ENCODE measurements at places on chromosomes 2 and 18.

- DNase-seq, result no peak
These were observed 245.5 kb downstream of the FIGN start for GRCh38 chr2:163490281-163490680.

- no peak for DNase-seq
These were observed 1931.4 kb upstream of the CELF4 start for GRCh38 chr18:39496986-39497385.

GRCh38 chr2:24971536-24972314 lies at the start of gene DNAJC27:
DNAJC27 (minus strand) TSS chr2:24971955; CDS start chr2:24971904, 51 bp downstream.
- peak; percentile 99 for DNase-seq

DNA sequence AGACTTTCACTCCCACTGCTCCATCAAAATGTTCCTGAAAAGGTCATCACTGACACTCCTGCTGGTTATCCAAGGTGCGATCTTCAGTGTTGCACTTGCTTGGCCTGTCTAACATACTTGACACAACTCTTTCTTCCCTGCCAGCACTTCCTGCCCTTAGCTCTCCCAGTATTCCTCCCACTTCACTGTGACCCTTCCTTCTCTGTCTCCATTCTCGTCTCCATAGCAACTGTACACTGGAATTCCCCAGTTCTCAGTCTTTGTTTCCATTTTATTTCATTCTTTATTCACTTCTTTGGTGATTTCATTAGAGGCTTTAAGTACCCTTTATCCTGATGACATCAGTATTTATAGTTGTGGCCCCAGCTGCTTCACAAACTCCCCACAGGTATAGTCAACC lies 333.0 kb downstream of the IRS1 start:
- DNase-seq, result no peak

- DNase-seq, result no peak
These were observed 19.2 kb upstream of the AP1S3 start for GRCh38 chr2:223856584-223856983.

DNA sequence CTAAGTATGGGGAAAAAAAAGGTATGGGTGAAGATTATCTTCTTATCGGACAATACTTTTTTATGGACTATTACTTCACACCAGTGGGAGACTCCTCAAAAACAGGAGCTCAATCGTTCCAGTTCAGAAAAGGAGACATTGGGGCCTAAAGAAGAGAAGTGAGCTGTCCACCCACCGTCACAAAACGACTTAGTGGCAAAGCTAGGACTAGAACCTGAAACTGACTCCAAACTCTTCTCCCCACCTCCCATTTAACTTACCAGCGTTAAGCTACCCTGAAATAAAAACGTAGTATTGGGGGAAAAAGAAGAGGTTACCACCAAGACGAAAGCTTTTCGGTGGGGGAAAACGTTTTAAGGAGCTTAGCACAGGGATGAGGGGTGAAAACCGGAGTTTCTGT lies 503 bp downstream of the GTF3C3 start:
- DNase-seq, result peak; percentile 52

DNA sequence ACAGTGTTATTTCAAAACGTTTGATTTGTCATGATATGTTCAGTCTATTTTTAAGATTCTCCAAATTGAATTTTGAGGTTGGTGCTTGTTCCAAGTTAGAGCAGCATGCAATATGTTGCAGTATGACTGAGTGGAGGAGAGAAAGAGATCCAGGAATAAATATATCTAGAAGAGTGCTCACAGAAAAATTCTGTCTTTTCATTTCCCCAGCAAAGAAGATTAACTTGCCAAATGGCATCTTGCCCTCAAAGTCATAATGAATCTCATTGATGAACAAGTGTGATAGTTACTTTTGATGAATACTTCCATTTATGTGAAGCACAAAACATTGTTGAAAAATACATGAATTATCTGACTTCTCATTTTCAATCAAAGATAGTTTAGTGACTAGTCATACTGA lies 95.9 kb downstream of the KCNJ3 start:
- DNase-seq, result no peak

- DNase-seq, result no peak
These were observed 42.3 kb upstream of the GPC1 start for GRCh38 chr2:240392948-240393830.

- peak; percentile 74 for DNase-seq
These were observed 212.6 kb downstream of the TNS1 start for GRCh38 chr2:217790195-217790594.

GRCh38 chr18:34506198-34506597 lies 203.9 kb upstream of the DTNA start:
- DNase-seq, result no peak

DNA sequence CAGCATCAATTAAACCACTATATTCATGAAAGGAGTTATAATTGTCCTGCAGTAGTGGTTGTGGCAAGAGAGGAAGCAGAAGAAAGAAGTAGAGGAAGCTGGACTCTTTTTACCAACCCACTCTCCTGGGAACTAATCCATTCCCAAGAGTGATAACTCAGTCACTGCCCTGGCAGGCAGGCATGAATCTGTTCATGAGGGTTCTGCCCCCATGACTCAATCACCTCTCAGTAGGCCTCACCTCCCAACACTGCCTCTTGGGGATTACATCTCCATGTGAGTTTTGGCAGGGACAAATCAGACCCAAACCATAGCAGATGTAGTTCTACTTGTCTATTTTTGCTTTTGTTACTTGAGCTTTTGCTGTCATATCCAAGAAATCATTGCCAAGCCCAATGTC lies 232.7 kb upstream of the MAP2 start:
- DNase-seq, result peak; percentile 43

DNA sequence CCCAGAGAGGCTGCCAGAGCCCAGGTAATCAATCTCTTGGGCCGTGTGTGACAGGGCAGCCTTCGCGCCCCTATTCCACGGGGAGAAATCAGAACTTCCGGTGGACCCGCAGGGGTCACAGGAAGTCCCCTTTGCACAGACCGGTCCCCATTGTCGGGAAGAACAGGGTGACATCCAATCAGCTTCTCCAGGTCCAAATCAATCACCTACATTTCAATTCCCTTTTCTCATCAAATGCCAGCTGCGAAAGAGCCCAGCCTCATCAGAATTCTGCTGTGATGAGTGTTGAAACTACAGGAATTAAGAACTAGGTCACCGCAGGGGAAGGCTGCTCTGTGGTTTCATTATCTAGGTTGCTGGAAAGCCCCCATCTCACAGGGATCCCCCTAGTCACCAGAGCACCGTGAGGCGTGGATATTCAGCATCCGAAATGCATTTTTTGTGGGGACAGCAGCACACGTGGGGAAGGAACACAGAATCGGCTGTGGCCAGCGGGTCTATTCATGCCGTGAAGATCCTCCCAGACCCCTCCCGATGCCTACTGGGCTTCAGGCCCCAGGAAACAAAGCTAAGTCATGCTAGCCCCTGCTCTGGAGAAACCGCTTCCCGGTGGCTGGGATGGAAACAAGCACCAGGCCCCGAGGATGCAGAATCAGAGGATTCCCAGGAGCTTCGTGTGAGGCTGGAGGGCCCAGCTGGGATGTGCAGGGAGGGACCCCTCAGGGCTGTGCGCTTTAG lies 193.7 kb upstream of the ID2 start:
- no peak for DNase-seq

DNA sequence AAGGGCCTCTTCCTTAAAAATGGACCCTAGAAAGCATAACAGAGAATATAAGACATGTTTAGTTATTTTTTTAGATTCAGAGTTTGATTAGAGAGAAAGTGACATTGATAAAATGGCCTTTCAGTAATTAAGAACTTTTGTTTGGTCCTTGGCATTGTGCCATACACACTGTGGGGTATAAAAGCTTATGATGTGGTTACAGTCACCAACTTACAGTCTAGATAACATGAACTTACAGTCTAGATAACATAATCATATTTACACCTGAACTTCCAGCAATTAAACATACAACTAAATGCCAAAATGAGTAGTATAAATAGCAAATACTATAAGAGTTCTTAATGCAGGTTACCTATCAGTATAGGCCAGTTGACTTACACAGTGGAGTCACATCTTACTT lies 25.6 kb upstream of the EFEMP1 start:
- no peak for DNase-seq

- no peak for DNase-seq
These were observed 115.8 kb downstream of the TTC27 start for GRCh38 chr2:32743480-32744236.

- no peak for DNase-seq
These were observed 6.9 kb downstream of the SLC4A3 start for GRCh38 chr2:219634171-219634940.

GRCh38 chr2:72144632-72145288 lies 2.9 kb downstream of the CYP26B1 start:
- no peak for DNase-seq

Data from Karpas-422 (cell line).